Activated CD4-positive, alpha-beta T cell treated with anti-CD3 and anti-CD28 coated beads, Interleukin-2, amount 50 U/mL, for 1 hour (primary cell): ENCODE measurements at places on chromosomes 11 and 22.

DNA sequence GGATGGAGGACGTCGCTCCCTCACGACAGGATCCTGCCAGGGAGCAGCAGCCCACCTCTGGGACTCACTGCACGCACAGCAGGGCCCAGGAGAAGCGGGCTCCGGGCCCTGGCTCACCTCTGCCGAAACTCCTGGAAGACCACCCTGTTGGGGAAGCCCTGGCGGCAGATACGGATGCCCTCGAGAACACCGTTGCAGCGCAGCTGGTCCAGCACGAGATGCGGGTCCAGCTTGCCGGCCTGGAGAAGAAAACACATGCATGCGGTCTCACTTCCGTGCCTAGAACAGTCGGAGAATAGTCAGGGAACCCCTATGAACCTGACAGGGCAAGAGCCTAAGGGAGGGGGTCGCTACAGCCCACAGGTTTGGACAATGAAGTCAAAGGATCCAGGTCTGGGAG, 52.9 kb downstream of the APOL1 start:
- no peak for DNase-seq

GRCh38 chr11:40104941-40105550, 1354.4 kb downstream of the LRRC4C start:
- no peak for DNase-seq

DNA sequence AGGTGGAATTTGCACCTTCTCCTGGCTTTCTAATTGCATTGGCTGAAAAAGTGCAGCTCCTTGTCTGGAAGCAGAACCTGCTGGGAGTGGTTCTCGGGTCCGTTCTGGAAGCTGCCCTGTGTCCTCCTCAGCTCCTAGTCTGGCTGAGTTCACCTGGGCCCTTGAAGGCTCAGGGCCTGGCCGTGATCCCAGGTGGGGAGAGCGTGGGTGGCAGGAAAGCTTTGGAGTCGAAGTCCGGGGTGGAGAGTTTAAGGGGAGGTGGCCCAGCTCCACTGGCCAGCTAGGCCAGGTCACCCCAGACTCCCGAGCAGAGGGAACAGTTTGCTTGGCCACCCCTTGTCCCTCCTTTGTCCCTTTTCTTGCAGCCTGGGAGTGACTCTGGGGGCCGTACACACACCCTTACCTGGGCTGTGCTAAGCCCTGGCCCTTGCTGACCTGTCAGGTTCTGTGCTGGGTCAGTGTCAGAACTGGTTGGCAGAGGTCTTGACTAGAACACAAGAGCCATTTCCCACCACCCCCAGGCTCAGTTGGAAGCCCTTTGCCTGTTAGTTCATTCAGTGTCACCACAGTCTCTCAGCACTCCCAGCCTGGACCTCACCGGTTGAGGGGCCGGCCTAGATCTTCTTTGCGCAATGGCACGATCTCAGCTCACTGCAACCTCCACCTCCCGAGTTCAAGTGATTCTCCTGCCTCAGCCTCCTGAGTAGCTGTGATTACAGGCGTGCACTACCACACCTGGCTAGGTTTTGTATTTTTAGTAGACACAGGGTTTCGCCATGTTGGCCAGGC, 37.3 kb downstream of the LRP5 start:
- DNase-seq = no peak

- DNase-seq = no peak
Observed at GRCh38 chr11:3796801-3797328, 489 bp downstream of the NUP98 start.

DNA sequence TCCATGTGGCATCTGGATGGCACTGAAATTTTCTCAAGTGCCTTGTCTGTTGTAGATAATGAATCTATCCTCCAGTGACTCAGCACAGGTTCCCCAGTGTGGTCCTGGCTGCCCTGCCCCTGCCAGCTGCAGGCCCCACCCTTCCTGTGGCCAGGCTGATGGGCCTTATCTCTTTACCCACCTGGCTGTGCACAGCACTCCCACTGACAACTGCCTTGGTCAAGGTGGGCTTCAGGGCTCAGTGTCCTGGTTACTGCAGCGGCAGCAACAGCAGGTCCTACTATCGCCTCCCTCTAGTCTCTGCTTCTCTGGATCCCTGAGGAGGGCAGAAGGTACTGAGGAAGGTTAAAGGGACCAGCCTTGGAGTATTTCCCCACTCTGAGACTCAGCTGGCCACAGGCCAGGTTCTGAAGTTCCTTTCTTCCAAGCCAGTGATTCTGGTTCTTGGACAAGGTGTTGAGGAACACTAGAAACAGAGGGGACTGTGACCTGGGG, 3.1 kb downstream of the HMBS start:
- DNase-seq = no peak
